ENCODE measurements at places on chromosomes 11 and 22. TPM values are rescaled to one million over a fixed set of nuclear protein-coding genes. Genes with fewer than 3 reads are reported as not detected.

Gene ACRV1
- total RNA-seq = not detected

Gene C22orf15
- 0.77 TPM for total RNA-seq

Gene TPBGL
- total RNA-seq = not detected

Gene LUZP2
- total RNA-seq = 0.11 TPM

Gene PLEKHA7
- not detected for total RNA-seq

Gene MMP1
- total RNA-seq = 221 TPM

Gene ADAMTS8
- under 0.01 TPM for total RNA-seq

Gene DDX25
- 0.11 TPM for total RNA-seq

Gene BAD
- 55.6 TPM for total RNA-seq

Gene KCNK4
- not detected for total RNA-seq

Gene OR52A1
- not detected for total RNA-seq

Gene ASRGL1
- 1.00 TPM for total RNA-seq

Gene OR5A1
- total RNA-seq = not detected

Gene MRGPRX3
- total RNA-seq = not detected

Gene SPA17
- 26.1 TPM for total RNA-seq

Gene SLC35E4
- 15.5 TPM for total RNA-seq

Gene KRTAP5-10
- total RNA-seq = not detected

Gene C11orf97
- not detected for total RNA-seq

Gene SMIM35
- total RNA-seq = not detected

Gene KLHL35
- 1.7 TPM for total RNA-seq

Measured in uterine smooth muscle cell (primary cell).